Activated T-cell treated with anti-CD3 and anti-CD28 coated beads, Interleukin-2, amount 50 U/mL, for 24 hours (primary cell): ENCODE measurements at places on chromosomes 5 and 9.
A peak's percentile ranks its signal among the peaks of the same experiment; 100 is the strongest.

DNA sequence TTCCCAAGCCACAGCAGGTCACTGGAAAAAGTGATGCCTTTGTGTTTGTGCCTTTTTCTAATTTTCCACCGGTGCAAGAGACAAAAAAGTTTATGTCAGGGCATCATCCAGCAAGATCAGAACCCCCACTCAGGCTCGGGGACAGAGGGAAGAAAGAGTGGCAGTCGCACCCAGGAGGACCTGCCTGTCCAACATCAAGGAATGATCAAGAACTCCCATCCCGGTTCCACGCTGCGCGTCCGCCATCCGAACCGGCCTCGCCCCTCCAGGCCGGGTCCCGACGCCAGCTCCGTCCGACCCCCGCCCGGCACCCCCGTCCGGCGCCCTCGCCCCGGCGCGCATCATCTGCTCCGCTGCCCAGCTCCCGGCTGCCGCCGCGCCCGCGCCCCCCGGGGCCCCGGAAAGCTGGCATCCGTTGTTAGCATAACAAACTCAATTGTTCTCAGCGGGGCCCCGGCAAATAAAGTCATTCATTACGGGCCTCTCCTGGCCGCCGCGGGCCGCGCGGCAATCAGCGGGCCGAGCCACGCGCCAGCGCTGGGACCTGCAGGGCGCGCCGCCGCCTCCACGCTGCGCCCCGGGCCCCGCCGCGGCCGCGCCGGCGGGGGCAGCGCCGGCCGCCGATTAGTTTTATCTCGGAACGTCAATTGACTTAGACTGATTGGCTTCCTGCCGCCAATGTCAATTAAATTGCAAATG is 48.1 kb downstream of the PAX5 start:
- no peak for DNase-seq

DNA sequence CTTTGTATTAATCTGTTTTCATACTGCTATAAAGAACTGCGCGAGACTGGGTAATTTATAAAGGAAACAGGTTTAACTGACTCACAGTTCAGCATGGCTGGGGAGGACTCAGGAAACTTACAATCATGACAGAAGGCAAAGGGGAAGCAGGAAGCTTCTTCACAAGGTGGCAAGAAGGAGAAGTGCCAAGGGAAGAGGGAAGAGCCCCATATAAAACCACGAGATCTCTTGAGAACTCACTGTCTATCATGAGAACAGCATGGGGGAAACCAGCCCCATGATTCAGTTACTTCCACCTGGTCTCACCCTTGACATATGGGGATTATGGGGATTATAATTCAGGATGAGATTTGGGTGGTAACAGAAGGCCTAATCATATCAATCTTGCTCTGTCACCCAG is 60.9 kb upstream of the CHD1 start:
- no peak for DNase-seq

DNA sequence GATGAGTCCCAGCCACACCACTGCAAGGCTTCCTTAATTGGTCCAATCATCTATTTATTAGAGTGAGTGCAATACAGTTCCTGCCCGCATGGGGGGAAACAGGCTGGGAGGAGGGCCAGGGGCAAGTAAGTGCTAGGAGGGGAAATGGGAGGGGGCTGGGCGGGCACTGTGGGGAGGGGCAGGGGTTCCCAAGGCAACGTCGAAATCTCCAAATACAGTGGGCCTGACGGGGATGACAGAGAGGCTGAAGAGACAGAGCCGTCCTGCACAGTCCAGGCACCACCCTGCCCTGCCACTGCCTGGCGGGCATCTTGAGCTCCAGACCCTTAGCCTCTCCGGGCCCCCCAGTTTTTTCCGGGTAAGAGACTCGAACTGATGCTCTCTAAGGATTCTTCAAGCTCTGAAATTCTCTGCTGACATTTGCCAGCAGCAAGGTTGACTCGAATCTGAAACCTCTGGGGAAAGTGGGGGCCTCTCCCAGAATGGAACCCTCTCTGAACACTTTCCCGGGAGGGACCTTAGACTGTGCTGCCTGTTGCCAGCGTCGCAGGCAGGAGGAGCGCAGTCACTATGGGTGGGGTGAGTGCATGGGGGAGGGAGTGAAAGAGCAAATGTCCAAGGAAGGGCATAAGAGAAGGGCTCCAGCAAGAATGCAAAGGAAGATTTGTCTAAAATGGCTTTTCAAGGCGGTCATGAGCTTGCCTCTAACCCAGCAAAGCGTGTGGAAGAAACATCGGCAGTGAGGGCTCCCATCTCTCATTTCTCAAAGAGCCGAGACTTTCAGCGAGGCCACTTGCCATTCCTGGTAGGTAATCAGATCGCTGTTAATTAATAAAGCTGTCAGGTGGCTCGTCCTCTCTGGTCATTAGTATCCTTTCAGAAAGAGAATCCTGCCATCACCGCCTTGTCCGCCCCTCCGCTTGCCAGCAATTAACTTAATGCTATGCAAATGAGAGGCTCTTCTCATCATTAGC is 99.0 kb downstream of the GTF3C4 start:
- peak; percentile 72 for DNase-seq

- no peak for DNase-seq
Observed at GRCh38 chr5:181223729-181224389, 778 bp downstream of the TRIM41 start.

DNA sequence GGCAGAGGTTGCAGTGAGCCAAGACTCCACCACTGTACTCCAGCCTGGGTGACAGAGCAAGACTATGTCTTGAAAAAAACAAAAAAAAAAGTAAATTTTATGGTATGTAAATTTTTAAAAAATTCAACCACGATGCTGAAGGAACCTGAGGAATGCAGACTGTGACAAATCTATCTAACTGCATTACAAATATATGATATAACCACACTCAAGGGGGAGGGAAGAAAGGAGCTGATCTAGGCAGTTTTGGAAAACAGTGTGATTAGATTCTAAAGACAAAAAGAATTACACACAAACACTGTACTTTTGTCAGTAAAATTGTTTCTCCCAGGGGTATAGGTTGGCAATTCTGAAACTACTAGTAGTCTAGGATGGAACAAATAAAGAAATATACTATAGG is 17.0 kb downstream of the LARS1 start:
- DNase-seq, result no peak

DNA sequence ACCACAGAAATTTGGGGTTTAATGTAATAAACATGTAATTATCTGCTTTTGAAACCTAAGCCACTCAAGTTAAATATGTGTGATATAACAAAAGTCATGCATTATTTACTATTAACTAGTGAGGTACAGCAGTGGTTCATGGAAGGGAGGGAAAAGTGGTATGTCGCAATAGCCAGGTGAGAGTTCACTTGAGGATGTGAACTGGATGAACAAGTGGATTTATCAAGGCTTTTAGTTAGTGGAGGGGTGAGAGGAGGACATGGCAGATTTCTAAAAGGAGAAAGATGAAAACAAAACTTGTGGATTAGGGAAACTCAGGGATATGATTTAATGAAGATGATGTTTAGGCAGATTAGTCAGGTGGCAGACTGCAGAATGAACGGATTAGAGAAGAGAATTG is 141.3 kb upstream of the NFIB start:
- no peak for DNase-seq

DNA sequence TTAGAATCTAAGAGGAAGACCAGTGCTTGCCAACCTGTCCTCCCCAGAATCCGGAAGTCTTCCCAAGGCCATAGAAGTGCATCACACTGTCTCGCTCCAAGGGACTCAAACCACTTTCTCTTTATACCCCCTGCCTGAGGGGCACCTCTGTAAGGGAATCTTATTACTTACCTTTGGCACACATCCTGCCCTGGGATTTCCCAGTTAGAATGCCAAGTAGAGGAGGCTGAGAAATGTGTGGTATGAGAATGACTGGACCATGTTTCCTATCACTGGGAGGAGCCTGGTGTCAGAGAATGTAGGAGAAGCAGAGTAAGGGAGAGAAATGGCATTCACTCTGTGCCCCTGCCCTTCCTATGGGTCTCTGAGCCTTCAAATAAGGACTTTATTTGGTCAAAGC is 85.8 kb downstream of the AOPEP start:
- no peak for DNase-seq

GRCh38 chr9:128271512-128271911 is 4.3 kb downstream of the GOLGA2 start:
- no peak for DNase-seq

- DNase-seq, result no peak
Observed at GRCh38 chr9:134682026-134682425, 40.4 kb downstream of the COL5A1 start.

DNA sequence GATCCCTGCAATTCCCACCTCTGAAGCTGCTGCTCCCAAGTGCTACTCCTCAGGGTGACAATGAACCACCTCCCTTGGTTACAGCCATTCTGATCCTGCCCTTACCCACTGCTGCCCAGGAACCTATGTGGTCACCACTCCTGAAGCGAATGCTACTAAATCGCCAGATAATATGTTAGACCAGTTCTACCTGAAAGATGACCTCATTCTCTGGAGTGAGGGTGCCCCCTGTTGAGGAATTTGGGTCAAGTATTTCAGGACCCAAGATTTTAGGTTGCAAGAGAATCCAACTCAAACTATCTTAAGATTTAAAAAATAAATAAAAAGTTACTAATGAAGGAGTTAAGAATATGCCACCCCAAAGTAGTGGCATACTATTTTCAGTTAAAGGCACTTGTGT is 5.8 kb upstream of the SNAPC3 start:
- DNase-seq, result peak; percentile 40

DNA sequence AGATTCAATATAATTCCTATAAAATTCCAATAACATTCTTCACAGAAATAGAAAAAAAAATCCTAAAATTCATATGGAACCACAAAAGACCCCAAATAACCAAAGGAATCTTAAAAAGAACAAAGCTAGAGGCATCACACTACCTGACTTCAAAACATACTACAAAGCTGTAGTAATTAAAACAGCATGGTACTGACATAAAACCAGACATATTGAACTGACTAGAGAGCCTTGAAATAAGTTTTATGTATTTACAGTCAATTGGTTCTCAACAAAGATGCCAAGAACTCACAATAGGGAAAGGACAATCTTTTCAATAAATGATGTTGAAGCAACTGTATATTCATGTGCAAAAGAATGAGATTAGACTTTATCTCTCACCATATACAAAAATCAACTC is 36.9 kb downstream of the BTNL9 start:
- DNase-seq, result no peak

DNA sequence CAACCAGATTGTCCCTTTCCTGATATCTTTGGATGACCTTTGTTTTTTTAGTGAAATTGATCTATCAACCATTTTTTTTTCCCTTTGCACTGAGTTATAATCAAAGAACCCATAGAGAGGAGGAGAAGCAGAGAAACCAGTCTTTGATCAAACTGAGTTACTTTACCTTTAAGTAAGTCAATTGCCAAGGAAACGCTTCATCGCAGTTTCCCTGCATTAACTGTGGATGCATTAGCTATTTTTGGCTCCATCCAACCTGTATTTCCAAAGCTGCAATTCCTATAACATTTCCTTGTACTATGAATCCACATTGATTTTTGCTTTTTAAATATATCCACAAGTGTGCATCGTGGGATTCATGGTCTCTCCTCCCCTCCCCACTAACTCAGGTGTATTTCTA is 268.1 kb downstream of the NTRK2 start:
- DNase-seq, result no peak

DNA sequence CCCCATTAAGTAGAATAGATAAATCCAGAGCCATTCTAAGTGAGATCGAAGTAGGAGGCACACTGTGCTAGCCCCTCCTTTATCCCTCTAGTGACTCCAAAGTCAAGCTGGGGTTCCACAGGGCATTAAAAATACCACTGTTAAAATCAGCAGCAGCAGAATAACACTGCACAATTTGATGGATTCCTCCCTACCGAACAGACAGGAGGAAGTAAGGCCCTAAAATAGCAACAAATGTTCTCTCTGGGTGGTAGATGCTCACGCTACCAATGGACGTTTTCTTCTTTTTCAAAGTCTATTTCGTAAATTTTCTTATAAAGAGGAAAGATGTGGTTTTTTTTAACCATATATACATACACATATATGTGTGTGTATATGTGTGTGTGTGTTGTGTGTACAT is 54.4 kb downstream of the FBXW11 start:
- DNase-seq, result no peak

GRCh38 chr9:2013743-2014475 is 1.2 kb upstream of the SMARCA2 start:
- no peak for DNase-seq

- DNase-seq, result no peak
Observed at GRCh38 chr5:113043491-113043931, 66.9 kb downstream of the DCP2 start.

GRCh38 chr5:2754581-2755075 is 3.2 kb upstream of the IRX2 start:
- no peak for DNase-seq

GRCh38 chr9:7097040-7097715 is 339.4 kb downstream of the KDM4C start:
- DNase-seq, result no peak

- peak; percentile 78 for DNase-seq
Observed at GRCh38 chr5:58891086-58891970, 308.5 kb downstream of the RAB3C start.

GRCh38 chr5:141496038-141496437 is 7.2 kb downstream of the PCDHGC5 start:
- no peak for DNase-seq

- DNase-seq, result no peak
Observed at GRCh38 chr9:122336866-122337555, 33.8 kb upstream of the PTGS1 start.

DNA sequence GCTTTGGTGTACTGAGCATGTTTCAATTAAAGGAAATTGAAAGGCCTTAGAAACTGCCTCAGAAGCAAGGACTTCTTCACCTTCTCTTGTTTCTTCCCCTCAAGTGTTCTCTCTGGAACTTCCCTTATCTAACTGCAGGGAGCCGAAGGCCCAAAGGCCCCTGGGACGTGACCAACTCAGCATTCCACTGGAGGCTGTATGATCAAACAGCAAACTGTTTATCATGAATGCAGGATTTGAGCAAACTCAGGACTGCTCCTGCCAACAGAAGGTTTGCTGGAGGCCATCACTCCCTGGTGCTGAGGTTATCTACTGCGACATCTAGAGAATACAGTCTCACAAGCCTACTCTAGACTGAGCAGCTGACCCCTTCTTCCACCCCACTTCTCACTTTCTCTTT is 4.8 kb upstream of the CDH10 start:
- no peak for DNase-seq
